Stimulated activated CD4-positive, alpha-beta T cell treated with anti-CD3 and anti-CD28 coated beads, Interleukin-15, amount 100 ng/mL, for 1 hour (primary cell): ENCODE measurements at places on chromosomes 2 and 18.

GRCh38 chr2:189261431-189261841, 81.9 kb upstream of the COL5A2 start:
- no peak for DNase-seq

DNA sequence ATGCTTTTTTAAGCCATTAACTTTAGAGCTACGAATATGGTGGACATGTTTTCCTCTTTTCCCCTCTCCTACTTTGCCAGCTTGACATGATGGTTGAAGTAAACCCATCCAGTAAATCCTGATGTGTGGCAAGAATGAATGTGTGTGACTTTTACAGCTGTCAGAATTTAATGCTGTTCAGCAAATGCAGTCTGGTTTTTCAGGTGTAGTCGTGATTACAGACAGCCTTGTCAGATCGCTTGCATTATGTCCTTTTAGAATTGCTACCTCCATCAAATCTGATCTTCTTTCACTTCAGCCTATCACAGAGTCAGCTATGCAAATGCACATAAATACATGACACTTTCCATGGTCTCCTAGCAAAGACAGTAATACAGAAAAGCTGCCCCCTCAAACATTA, 278.5 kb downstream of the FBXO15 start:
- DNase-seq = no peak

GRCh38 chr18:49109565-49110251, 158.9 kb upstream of the SMAD7 start:
- no peak for DNase-seq

DNA sequence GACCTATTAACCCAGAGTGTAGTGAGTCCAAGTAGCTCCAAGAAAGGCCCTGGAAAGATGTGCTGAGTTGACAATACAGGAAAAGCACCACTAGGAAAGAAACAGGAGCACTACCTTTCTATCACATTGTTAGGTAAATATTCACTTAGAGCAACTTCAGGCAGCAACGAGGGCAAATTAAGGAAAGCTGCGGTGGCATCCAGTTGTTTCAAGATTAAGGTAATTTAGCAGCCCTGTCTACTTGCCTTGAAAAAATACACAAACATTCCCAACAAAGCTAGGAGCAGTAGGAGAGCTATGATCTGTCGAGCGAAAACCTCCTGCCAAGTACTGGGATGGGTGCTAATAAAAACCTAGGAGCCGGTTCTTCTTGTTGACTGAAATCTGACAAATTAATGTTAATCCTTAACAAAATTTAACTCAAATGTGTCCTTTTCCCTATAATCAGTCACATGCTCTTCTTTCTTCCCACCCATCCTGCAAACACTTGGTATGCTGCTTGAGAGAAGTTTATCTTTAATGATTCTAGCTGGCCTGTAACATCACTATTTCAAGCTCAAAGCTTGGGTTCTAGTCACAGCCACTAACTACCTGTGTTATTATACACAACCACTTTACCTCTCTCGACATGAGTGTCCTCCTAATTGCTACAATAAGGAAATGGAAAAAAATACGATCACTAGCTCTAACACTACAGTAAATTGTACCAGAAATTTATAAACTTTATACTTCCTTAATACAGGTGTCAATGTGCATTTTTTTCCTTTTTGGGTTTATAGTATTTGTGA, 2.0 kb downstream of the ACAA2 start:
- no peak for DNase-seq

DNA sequence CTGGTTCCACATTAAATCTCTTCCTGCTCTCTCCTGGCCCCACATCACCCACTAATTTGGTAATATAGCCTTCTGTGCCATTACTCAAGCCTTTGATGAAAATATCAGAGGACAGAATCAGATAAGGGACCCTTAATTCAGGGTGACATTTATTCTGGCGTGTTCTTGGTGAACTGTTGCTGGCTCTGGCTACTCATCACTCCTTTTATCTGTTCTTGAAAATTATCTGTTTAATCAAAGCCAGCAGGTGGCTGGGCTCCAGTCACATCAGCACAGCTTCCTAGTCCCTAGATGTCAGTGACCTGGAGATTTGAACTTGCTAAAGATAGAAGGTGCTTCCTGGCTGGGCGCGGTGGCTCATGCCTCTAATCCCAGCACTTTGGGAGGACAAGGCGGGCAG, 26.9 kb upstream of the SLC35F6 start:
- DNase-seq = no peak

DNA sequence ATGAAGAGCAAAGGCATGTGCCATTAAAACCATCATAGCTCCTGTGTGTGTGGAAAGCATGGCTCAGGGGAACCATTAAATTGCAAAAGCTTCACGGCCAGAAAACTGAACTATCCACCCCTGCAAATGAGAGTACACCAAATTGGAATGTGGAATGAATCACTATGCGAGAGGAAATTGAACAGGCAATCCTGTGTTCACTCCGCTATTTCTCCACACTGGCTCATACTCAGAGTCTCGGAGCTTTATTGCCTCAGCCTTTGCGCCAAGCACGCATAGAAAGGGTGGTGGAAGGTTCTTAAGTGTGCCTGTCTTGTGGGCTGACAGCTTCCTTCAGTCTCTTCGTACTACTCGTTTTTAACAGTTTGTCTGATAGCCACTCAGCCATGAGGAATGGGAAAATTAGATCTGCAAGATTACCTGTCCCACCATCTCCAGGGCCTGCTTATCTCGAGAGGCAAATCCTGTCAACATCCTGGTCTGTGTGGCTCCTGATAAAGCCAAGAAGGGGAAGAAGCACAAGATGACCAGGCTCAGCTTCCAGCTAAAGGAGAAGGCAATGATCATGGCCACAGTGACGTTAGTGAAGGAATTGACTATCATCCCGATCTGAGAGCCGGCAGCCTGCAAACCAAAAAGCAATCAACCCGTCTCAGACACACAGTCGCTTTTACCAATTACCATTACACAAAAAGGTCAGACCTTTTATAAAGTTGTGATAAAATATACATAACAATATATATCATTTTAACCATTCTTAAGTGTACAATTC, 34.9 kb downstream of the G6PC2 start:
- DNase-seq = no peak

DNA sequence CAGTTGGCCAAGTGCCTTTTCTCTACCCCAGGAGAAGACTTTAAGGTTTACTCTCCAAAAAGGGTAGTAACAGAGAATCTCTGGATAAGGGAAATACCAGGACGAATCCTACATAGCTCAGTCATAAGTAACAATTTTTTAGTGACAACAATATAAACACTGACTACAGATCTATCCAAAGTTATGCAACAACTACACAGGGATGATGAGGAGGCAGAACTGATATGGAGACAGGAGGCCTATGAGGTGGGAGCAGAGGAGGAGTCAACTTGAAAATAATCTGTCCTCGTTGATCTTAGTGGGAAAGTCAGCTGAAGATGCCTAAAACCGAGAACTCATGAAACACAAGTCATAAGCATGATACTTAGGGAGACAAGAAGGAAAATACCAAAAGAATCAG, 40.2 kb downstream of the SLC35F5 start:
- DNase-seq = no peak

DNA sequence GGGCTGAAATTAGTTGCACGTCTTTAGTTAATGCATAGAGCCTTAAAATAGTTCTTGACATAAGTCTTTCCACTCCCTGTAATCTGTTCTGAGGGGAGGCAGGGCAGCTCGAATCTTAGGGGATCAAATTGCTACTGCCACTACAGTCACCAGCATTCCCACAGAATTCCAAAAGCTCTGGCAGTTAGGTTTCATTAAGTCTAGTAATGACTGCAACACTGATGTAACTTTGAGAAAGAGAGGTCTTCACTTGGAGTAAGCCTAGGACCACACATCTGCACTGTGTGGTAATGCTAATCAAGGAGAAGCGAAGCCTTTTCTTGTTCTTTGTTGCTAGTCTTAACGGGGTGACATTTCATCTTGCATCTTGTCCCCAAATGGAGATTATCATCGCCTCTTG, 19.3 kb upstream of the NCK2 start:
- DNase-seq = no peak

GRCh38 chr2:174678395-174678794, 80.8 kb upstream of the WIPF1 start:
- no peak for DNase-seq

- no peak for DNase-seq
Measured at GRCh38 chr18:63590373-63590772, 3.2 kb downstream of the SERPINB13 start.

DNA sequence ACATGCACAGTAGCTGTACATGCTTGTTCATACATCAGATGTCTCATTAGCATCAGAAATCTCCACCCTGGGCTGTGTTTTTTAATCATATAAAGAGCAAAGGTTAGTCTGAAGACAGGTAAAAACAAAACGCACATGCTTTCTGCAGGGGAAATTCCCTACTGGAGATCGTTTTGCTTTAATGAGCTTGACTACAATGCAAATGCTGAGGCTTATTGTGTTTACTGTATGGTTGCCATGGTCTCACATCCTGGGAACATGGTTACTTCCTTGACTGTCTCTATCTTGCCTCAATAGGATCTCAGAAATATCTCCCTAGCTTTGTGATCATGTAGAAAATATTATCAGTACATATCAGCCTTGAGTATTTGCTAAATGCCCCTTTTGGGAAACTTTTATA, 336.5 kb upstream of the TFPI start:
- no peak for DNase-seq

- DNase-seq = no peak
Measured at GRCh38 chr2:28895189-28895893, 874 bp downstream of the WDR43 start.

DNA sequence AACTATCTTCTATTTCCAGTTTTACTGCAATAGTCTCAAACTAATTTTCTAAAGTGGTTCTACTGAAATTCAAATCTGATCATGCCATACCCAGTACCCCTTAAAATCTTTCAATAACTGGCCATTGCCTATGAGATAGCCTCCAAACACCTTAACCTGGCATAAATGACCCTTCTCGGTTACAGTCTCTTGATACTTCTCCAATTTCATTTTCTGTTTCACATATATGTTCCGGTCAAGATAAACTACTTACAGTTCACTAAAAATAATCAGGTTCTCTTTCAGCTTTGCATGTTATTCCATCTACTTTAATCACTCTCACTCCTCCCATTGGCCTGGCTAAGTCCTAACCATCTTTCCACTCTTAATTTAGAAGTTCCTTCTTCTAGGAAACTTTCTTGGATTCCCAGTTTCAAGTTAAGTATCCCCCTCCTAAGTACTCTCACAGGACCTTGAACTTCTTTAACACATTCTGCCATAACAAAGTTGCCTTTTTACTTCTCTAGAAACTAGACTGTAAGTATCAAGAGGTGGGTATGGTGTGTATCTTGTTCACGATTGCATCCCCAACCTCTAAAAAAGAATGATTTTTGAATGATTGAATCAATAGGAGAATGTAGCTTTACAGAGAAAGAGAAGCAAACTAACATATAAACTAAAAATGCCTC, 110.2 kb upstream of the RBBP8 start:
- no peak for DNase-seq

- DNase-seq = no peak
Measured at GRCh38 chr2:18824325-18824790, 235.0 kb upstream of the NT5C1B start.

GRCh38 chr2:19331450-19331849, 27.0 kb downstream of the OSR1 start:
- DNase-seq = no peak

GRCh38 chr2:143183804-143184463, 54.7 kb downstream of the ARHGAP15 start:
- DNase-seq = no peak

- no peak for DNase-seq
Measured at GRCh38 chr2:30408961-30409387, 38.1 kb upstream of the LCLAT1 start.

DNA sequence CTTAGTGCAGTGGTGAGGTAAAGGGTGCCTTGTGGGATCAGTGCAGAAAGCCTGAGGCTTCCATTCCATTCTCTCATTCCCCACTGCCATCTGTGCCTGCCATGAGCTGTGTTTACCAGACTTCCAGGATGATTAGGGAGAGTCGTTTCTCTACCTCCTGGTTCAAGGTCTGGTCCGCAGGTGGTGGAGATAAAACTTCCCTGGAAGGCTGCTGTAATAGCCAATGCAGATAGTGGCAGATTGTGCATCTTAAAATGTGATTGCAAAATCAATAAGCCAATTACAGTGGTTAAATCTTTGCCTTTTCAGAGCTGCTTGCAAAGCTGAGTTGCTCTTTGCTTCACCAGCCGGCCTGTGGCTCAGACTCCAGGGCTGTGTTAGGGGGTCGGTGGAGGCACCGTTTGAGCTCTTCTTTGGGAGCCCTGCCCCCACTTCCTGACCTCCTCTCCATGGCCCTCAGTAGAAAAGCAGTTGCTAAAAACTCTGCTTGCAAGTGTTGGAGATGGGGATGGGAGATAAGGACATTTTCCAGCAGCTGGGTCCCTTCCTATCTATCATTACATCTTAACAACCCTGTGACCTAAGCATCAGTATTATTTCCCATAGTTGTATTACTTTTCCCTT, 95.2 kb upstream of the HS6ST1 start:
- no peak for DNase-seq

GRCh38 chr2:217035967-217036366, 176.1 kb upstream of the TNP1 start:
- no peak for DNase-seq

- DNase-seq = no peak
Measured at GRCh38 chr2:230161184-230161583, 58.6 kb downstream of the SP110 start.

GRCh38 chr18:5288517-5288935, 7.0 kb downstream of the ZBTB14 start:
- DNase-seq = no peak

DNA sequence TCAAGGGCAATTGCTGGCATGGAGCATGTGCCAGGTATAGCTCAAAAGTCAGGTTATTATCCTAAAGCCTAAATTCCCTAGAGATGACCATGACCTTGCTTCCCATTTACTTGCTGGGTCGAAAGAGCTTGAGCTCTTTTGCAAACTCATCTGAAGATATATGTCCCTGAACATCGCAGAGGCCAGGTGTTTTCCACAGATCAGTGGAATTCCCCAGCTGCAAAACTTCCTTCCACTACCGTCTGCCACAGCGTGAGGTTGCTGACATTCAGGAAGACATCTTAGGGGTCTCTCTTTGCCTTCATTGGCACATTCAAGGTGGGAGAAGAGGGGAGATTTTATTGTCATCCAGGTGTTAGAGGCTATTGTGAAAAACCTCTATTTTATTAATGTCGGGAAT, 171.0 kb downstream of the MIB1 start:
- DNase-seq = no peak

DNA sequence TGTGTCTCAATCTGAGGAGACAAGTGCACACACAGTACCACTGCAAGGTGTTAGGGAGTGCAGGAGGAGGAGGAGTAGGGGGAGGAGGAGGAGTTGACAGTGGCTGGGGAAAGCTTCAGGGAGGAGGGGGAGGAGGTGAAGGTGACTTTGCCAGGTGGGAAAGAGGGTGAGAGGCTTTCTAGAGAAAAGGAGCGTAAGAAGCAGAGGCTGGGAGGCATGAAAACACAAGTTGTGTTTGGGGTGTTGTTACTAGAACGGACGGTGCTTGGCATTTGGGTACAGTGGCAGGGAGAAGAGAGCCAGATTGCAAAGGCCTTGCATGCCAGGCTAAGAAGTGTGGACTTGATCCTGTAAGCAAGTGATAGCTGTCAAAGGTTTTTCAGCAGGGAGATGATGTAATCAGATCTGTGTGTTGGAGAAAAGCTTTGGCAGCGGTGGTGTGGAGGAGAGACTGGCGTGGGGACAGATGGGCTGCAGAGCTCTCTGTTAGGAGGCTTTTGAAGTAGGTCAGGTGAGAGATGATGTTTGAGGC, 16.2 kb downstream of the TANC1 start:
- DNase-seq = no peak

- DNase-seq = no peak
Measured at GRCh38 chr18:80169607-80170006, 60.5 kb downstream of the ADNP2 start.

GRCh38 chr2:156706576-156706975, 270.4 kb downstream of the GPD2 start:
- DNase-seq = no peak
